Caco-2 (cell line): ENCODE measurements at places on chromosomes 2 and 18. TPM values are rescaled to one million over a fixed set of nuclear protein-coding genes. Genes with fewer than 3 reads are reported as not detected.
A peak's percentile ranks its signal among the peaks of the same experiment; 100 is the strongest.

SLC4A3 gene
- total RNA-seq: 6.1 and 6.2 TPM in 2 replicates

GRCh38 chr2:74648009-74648443 is at the start of gene M1AP:
TSS of gene M1AP (minus strand) at chr2:74648330. CDS start at chr2:74640275, 8,055 bp downstream.
- no peaks in the 10 kb centered on the region for H3K27me3 ChIP-seq
- H3K4me1 ChIP-seq: no peaks in the 10 kb centered on the region
- H3K27ac ChIP-seq: no peak within 1 kb of the TSS
- no peaks in the 10 kb centered on the region for H3K36me3 ChIP-seq
- no peak within 1 kb of the TSS for H3K4me3 ChIP-seq
- DNase-seq: no peak

GPR17 gene
- not detected in 2 replicates for total RNA-seq

MEP1B gene
- total RNA-seq: not detected in 2 replicates

- H3K36me3 ChIP-seq: no peaks in the 10 kb centered on the region
- H3K27me3 ChIP-seq: peaks cover 11% of the 10 kb centered on the region
- no peak overlapping the region for H3K27ac ChIP-seq
- no peak for DNase-seq
- no peaks in the 10 kb centered on the region; the same call in 1 of the 2 replicates for H3K4me1 ChIP-seq
- H3K4me3 ChIP-seq: no peak overlapping the region
Measured at GRCh38 chr2:144466637-144467036, 53.3 kb downstream of the ZEB2 start.

DNA sequence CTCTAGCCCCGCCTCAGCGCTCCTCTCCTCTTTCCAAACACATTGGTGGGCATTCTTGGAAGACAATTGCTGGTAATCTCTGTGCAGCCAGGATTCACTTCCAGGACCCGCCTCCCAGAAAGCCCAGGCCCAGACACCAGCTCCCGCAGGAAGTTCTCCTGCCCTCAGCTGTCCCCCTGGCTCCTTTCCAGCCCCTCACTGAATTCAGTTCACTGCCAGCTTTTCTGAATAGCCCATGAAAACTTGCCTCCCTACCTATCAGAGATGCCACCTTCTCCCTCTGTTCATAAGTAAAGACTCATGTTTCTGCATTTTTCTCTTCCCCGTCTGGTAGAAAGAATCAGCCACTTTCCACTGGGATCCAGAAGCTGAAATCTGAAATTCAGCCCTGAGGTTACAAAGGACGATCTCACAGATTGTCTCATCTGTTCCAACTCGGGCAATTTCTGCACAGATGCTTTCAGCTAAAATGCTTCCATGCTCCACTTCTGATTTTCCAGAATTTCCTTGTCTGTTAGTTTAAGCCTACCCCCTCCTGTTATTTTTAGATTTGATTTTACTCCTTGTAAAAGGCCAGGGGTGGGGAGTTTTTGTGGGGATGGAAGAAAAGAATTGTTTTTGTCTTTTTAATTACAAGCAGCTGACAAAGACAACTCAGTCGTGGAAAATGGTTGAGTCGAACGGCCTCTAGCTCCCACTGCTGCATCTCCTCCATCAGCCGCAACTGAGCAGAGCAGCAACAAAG is 98.1 kb downstream of the SP3 start:
- no peak for DNase-seq
- no peak overlapping the region for H3K4me3 ChIP-seq
- no peaks in the 10 kb centered on the region for H3K27me3 ChIP-seq
- no peaks in the 10 kb centered on the region for H3K4me1 ChIP-seq
- no peak overlapping the region for H3K27ac ChIP-seq

- H3K36me3 ChIP-seq: no peaks in the 10 kb centered on the region
- no peaks in the 10 kb centered on the region for H3K4me1 ChIP-seq
Measured at GRCh38 chr18:49447810-49448745, 12.4 kb downstream of the DYM start.

BCL2L11 gene
- 27.7 and 28.9 TPM in 2 replicates for total RNA-seq

GRCh38 chr2:100013892-100014677 is 128.3 kb downstream of the AFF3 start:
- no peak overlapping the region for H3K4me3 ChIP-seq
- no peak for DNase-seq
- H3K4me1 ChIP-seq: no peaks in the 10 kb centered on the region

DNA sequence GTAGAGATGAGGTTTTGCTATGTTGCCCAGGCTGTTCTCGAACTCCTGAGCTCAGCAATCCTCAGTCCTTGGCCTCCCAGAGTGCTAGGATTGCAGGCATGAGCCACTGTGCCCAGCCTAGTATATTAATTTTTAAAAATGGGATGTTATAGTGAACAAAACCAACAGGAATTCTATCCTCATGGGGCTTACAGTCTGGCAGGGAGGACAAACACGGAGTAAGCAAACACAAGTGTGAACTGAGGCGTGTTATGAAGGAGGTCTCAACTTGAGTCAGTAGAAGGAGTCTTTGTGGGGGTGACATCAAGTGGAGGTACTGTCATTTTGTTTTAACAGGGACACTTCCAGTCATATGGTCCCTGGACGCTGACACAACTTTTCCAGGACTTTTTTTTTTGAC is 33.1 kb downstream of the EMILIN2 start:
- H3K4me1 ChIP-seq: peaks cover 28% of the 10 kb centered on the region
- H3K36me3 ChIP-seq: no peaks in the 10 kb centered on the region
- no peak for DNase-seq
- no peak overlapping the region for H3K4me3 ChIP-seq
- no peaks in the 10 kb centered on the region for H3K27me3 ChIP-seq

GRCh38 chr18:27614951-27615844 is 430.1 kb upstream of the CHST9 start:
- H3K27me3 ChIP-seq: no peaks in the 10 kb centered on the region
- H3K27ac ChIP-seq: no peak overlapping the region
- H3K4me1 ChIP-seq: no peaks in the 10 kb centered on the region

DNA sequence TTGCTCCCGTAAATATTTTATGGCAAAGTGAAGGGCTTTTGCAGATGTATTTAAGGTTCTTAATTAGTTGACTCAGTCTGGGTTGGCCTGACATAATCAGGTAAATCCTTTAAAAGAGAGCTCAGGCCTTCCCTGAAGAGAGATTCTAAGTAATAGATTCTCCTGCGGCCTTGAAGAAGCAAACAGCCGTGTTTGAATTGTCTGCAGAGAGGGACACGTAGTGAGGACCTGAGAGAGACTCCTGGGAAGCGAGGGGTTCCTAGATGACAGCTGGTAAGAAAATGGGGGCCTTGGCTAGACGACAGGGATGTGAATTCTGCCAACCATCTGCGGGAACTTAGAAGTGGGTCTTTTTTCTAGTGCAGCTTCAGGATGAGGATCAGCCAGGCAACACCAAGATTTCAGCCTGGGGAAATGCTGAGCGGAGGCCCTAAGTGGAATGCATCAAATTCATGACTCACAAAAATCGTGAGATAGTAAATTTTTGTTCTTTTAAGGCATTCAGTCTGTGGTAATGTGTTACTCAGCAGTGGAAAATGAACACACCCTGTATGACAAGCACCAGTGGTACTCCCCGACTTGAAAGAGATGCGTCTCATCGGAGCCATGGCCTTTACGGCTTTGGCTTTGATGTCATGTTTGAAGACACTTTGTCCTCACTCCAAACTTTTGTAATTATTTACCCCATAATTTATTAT is 62.1 kb upstream of the SMIM21 start:
- H3K4me1 ChIP-seq: no peaks in the 10 kb centered on the region
- H3K36me3 ChIP-seq: no peaks in the 10 kb centered on the region
- DNase-seq: no peak
- no peak overlapping the region for H3K4me3 ChIP-seq
- no peak overlapping the region for H3K27ac ChIP-seq

EFEMP1 gene
- not detected in 2 replicates for total RNA-seq

GRCh38 chr18:11496526-11497172 is 112.7 kb upstream of the SLC35G4 start:
- H3K4me1 ChIP-seq: peaks cover 32% of the 10 kb centered on the region
- no peaks in the 10 kb centered on the region for H3K27me3 ChIP-seq
- H3K27ac ChIP-seq: no peak overlapping the region
- no peaks in the 10 kb centered on the region for H3K36me3 ChIP-seq
- DNase-seq: no peak

DNA sequence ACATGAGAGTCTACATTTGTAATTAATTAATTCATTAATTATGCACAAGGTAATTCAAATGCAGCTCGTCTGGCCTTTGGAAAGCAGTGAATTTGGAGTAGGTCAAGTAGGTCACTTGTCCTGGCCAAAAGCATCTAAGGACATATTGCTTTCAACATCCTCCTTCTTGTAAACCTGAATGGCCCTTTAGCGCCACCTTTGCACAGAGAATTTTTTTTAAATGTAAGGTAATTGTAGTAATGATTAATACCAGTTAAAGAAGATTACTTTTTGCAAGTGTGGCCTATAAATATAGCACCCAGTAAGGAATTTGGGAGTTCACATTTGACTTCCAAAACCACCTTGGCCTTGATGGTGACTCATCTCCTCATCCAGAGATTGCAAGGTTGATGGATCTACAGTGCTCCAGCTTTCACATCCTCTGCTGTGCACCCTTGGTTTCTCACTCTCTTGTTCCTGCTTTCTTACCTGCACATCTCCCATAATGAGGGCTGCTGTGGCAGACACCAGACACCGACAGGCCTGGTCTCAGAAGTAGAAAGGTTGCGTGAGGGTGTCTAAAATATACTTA is 481.7 kb downstream of the TGIF1 start:
- no peaks in the 10 kb centered on the region for H3K27me3 ChIP-seq
- H3K36me3 ChIP-seq: no peaks in the 10 kb centered on the region
- no peak overlapping the region for H3K27ac ChIP-seq
- H3K4me1 ChIP-seq: no peaks in the 10 kb centered on the region
- no peak overlapping the region for H3K4me3 ChIP-seq
- DNase-seq: no peak

NTSR2 gene
- total RNA-seq: not detected in 2 replicates

DNA sequence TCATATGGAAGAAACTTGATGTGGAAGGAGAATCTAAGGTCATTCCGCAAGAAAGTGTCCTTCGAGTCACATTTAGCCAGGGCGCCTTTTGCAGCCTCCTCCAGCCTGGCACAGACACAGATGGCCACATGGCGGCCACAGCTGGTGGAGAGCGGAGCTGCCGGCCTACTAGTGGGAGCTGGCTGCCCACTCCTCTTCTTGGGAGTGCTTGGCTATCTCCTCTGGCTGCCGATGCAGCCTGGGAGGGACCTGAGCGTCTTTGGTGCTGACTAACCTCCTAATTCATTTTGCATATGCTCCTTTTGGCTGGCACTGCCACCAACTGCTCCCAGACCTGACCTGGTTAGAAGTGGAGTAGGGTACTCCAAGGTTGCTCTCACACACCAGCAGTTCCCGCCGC is 199.3 kb upstream of the MYT1L start:
- DNase-seq: no peak
- H3K27ac ChIP-seq: no peak overlapping the region
- H3K4me1 ChIP-seq: no peaks in the 10 kb centered on the region
- H3K4me3 ChIP-seq: no peak overlapping the region
- no peaks in the 10 kb centered on the region for H3K36me3 ChIP-seq

DNA sequence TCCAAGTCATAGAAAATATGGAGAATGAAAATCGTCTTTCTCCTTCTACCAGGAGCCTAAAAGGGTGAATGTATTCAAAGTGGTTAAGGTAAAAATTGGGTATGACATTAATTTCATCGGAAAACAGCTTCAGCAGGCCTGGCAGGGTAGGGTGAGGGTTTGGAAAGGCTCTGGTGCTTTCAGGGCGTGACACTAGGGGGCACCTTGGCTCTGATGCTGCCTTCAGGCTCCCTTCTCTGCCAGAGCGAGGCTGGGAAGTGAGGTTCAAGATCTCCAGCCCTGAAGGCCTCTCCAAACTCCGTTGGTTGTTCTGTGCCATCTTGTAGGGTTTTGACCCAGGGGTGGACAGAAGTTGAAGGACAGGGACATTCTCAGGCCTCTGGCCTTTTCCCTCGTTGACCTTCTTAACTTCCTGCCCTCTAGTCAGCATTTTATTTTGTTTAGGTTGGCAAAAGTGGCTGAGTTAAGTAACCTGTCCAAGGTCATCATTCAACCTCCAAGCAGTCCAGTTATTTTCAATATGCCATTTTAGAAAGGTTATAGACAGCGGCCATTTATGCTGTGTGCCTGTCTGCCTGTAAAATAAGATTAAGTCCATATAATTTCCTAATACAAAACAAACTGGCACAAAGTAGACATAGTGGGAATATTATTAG is 40.3 kb downstream of the EML6 start:
- no peaks in the 10 kb centered on the region; the same call in 1 of the 2 replicates for H3K36me3 ChIP-seq
- no peak overlapping the region for H3K27ac ChIP-seq
- DNase-seq: no peak
- H3K4me1 ChIP-seq: 0 out of 2 replicates have a peak, but pooled peaks cover 7% of the 10 kb centered on the region
- no peaks in the 10 kb centered on the region; the same call in 1 of the 2 replicates for H3K27me3 ChIP-seq
- no peak overlapping the region for H3K4me3 ChIP-seq

GRCh38 chr2:71466301-71467179 is 13.2 kb downstream of the DYSF start:
- H3K27ac ChIP-seq: no peak overlapping the region
- no peaks in the 10 kb centered on the region; the same call in 1 of the 2 replicates for H3K27me3 ChIP-seq
- peak; percentile 55 for DNase-seq
- no peaks in the 10 kb centered on the region for H3K4me1 ChIP-seq

GRCh38 chr2:65081232-65081685 is 25.0 kb downstream of the CEP68 start:
- no peak for DNase-seq
- H3K27me3 ChIP-seq: no peaks in the 10 kb centered on the region
- H3K4me1 ChIP-seq: peaks cover 2% of the 10 kb centered on the region
- peaks cover 3% of the 10 kb centered on the region for H3K36me3 ChIP-seq

DNA sequence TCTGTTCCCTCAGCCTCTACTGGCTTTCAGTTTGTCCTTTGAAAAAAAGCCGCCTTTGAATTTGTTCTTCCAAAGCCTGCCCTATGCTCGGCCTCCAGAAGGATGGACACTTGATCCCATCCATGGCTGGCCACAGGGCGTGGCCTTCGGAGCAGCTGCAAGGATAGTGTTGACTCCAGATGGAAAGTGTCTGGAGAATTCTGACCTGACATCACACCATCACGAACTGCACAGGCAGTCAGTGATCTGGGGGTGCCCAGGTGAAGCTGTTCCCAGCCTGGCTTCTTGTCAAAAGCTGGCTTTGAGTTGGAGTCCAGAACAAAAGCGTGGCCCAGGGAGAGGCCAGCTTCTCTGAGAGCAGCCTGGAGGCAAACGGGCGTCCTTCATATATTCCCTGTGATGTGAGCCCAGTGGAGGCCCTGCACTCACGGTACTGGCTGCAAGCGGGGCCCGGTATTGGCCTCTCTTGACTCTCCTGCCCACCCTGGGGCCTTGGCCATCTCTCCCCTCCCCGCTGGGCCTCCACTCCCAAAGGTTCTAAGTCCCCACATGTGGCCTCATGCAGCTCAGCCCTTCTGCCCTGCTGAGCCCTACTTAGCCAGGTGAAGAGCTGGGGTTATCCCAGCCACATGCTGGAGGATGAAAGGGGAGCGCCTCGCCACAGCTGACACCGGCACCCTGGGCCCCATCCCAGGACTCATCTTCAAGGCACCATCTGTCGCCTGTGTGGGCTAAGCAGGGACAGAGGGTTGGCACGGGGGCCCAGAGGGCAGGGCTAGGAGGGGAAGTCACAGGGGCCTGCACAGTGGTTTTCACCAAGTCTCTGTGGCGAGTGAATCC is 20.4 kb upstream of the ATOH8 start:
- H3K4me3 ChIP-seq: no peak overlapping the region
- H3K36me3 ChIP-seq: no peaks in the 10 kb centered on the region
- peaks cover 5% of the 10 kb centered on the region for H3K27me3 ChIP-seq
- no peaks in the 10 kb centered on the region for H3K4me1 ChIP-seq

LHCGR gene
- total RNA-seq: not detected in 2 replicates
